ENCODE measurements at places on chromosomes 16 and 17.

DNA sequence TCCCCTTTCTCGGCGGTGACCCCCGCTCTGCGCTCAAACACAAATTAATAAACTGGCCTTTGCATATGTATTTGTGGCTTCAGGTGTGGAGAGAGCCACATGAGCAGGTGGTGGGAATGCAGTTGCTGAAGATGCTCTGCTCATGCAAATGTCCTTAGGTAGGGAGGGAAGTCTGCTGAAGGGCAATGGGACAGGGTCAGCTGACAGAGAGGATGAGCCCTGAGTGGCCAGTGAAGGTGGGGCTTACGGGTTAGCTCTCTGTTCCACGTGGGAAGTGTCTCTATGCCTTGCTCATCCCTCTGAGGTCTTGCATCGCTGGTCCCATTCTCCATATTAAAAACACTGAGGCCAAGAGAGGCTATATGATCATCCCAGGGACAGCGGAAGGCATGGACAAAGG, 74.2 kb upstream of the CCL1 start:
- no peak for DNase-seq

DNA sequence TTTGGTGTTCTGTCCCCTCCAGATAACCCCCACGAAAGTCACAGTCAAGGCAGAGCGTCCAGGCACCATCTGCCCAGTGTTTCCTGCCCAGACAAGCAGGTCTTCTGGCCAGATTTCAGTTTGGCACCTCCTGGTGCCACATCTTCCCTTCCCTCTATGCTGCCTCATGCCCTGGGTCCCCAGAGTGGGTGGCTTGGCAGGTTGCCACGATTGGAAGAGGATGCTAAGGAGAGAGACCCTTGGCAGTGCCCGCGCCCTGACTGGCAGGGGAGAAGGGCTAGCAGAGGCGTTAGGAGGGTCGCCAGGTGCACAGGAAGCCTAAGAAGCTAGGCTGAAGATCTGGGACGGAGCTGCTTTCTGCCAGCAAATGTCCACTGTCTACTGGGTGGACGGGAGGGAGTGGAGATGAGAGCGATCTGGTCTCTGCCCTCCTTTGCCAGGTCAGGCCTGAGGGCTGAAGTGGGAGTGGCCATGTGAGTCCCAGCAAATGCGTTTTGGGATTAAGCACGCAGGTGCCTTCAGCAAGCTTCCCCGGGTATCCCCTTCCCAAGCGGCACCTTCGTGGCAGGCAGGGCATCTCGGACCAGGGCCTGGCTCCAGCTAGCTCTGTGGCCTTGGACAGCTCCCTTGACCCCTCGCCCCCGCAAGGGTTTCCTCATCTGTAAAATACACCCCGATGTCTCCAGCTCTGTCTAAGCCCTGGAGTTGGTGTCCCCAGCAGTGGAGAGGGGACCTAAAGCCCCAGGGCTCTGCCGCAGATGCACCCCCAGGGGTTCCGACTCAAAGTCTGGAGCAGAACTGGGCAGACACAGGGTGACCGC, 13.4 kb upstream of the CD300A start:
- no peak for DNase-seq

GRCh38 chr17:48541036-48541576, 3.8 kb downstream of the HOXB2 start:
- no peak for DNase-seq

DNA sequence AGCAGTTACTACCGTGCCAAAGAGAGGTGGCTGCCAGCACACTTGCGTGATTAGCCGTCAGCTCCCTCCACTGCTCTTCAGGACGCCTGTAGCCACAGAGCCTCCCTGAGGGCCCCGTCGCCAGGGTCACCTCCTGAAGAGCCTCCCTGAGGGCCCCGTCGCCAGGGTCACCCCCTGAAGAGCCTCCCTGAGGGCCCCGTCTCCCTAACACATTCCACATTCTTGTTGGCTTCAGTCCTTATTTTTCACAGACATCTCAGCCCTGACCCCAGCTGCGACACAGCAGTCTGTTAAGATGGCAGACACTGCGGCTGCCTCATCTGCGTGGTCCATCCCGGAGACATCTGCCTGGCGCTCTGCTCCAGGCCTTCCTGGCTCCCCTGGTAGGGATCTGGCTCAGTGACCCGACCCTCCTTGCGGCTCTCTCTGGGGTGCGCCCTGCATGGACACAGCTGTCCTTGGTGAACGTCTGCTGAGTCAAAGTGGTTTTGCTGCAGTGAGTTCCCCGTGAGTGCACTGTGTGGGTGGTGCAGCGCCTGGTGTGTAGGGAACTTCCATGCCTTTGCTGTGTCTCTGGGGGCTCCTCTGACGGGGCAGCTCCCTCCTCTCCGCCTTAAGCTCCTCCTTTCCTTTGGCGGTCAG, 11.4 kb downstream of the ACSF3 start:
- no peak for DNase-seq

DNA sequence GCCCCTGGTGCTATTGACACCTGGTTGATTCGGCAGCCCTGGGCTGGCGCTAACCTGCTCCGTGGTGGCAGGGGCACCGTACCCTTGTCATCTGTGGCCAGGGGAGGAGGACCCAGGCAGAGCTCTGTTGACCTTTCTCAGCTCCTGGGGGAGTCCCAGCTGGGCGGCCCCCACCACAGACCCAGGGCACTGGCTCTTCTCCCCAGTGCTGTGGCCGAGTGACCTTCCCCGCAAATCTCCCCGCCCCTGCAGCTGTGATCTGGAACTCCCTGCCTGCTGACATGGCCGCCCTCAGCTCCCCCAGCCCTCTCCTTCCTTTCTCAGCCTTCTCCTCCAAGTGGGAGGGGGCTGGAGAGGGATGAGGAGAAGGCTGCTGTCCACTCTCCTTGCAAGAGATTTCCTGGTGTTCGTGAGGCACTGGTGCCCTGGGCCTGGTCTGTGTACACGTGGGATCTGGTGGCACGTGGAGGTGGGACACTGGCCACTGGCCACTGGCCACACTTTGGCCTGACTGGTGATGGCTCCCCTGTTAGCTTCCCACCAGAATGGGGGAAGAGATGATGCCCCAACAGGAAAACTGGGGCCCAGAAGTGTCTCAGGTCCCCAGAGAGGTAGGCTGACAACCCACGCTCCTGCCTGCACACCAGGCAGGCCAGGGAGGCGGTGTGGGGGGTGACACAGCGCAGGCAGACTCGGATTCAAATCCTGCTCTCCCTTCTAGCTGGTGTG, 8.2 kb downstream of the FMNL1 start:
- no peak for DNase-seq

DNA sequence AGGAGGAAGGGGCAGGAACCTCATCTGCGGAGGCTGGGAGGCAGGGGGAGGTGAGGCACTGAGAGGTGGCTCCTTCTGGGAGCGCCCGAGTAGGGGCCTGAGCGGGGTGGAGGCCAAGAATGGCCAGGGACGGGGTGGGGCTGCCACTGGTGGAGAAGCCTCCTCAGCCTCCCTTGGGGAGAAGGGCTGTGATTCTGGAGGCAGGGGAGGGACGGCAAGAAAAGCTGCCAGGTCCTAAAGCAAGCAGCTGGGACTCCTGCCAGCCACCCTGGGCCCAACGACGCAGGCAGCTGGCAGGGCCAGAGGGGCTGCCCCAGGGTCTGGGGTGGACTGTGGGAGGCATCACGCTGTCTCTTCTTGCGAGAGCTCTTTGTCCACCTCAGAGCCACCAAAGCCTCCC, 12.7 kb upstream of the MLKL start:
- no peak for DNase-seq

DNA sequence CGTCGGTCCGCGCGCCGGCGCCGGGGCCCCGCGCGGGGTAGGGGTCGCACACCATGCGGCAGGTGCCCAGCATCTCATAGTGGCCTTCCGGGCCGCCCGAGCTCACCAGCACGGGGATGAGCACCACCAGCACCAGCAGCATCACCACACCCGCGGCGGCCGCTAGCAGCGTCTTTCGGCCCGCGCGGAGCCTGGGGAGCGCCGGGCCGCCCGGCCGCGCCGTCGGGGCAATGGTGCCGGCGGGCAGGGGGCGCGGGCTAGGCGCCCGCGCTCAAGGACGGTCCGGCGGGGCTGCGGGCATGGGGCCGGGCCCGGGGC, 237 bp downstream of the C1QL1 start:
- no peak for DNase-seq

DNA sequence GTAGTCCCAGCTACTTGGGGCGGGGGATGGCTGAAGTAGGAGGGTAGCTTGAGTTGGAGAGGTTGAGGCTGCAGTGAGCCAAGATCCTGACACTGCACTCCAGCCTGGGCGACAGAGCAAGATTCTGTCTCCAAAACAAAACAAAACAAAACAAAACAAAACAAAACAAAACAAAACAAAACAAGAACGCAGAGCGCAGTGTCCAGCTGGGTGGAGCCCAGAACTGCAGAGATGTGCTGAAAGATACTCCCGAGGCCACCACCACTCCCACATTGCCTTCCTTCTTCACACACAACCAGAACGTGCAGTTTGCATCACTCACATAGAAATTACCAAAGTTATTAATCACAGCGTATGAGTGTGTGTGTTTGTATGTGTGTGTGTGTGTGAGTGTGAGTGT, 222.9 kb upstream of the ASIC2 start:
- DNase-seq = no peak

DNA sequence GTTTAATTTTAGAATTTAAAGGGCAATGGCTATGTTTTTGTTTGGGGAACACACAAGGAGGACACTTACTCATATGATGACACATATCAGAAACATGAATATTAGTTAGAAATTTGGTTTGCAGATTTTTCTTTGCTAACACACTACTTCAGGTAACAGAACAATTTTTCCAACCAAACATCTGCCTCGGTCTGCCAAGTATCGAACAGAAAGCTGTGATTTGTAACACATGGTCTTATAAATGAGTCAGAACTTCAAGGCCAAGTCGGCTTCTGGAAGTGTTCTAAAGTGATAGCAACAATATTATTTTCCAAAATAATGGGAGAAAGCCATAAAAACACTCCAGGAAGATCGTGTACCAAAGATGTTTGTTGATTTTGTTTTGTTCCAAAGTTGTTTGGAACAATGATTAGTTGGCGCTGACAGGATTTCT, 75.9 kb upstream of the PMFBP1 start:
- DNase-seq = no peak

- no peak for DNase-seq
These were observed 28.6 kb upstream of the TNS4 start for GRCh38 chr17:40529991-40530390.

DNA sequence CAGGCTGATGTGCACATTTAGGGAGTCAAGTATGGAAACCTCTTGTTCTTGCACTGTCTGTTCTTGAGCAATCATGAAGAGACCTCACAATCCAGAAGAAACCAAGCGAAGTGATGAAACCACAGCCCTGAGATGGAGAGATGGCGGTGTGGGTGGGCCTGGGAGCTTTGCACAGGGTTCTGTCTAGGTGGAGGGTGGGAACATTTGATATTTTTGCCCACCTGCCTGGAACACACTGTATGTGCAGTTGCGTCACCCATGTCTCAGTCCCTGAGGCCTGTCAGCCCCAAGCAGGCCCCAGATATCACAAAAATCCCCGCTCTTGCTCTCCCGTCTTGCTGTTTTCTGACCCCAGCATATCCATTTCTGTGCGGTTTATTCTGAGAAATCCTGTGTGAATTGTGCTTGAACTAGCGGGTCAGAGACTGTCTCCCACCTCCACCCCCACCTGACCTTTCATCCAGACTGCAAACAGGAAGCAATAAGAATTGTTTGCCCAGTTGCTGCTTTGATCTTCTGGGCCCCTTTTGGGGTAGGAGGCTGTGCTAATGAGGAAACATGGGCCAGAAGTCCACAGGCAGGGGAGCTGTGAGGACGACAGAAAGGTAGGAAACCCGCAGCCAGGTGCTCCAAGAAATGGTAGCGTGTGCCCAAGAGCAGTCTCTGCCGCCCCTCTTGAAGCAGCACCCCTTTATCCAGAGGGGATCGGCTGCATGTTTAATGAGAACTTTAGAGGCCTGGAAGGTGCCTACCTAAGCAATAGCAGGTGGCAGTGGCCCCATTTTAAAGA, 183.8 kb downstream of the CCDC182 start:
- DNase-seq = no peak

DNA sequence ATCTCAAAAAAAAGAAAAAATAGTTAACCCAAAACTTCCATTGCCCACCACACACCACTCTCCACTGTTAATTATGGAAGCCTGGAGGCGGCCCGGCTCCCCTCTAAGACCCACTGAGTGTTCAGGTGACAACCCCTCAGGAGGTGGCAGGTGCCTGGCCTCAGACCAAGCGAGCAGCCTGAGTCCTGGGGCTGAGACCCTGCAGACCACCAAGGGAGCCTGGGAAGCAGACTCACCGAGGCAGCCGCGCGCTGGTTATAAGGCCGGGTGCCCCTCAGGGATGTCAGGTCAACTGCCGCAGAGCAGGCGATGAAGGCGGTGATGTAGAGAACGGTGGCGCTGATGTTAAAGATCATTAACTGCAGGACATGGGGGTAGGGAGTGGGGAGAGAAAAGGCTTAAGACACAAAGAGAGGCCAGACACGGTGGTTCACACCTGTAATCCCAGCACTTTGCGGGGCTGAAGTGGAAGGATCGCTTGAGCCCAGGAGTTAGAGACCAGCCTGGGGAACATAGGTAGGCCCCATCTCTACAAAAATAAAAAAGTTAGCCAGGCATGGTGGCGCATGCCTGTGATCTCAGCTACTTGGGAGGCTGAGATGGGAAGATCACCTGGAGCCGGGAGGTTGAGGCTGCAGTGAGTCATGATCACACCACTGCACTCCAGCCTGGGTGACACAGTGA, 13.3 kb downstream of the ARL2BP start:
- DNase-seq = no peak

GRCh38 chr16:64287655-64288528, 834.0 kb downstream of the CDH11 start:
- DNase-seq = no peak

DNA sequence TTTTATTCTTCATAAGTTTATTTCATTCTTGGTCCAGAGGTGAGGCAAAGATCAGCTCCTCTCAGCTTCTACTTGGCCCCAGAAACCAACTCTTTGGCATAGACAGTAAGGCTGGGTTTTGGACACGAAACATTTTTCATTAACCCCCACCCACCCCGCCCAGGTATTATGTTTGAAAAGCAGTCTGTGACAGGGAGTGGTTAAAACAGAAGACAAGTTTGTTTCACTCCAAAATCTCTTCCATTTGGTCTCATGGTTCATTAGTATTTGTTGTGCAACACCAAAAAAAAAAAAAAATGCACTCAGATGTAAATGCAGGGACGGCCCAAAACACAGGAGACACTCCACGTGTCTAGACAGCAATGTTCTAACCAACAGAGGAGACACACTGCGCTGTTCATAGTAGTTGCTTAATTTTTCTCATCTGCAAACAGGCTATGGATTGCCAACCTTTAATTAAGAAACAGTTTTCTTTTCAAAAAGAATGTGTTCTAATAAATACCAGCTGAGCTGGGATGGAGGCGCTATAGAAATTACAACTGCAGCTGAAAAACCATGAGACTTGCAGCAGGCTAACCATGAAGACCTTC, 39.8 kb upstream of the MMP2 start:
- DNase-seq = no peak

GRCh38 chr17:1182811-1183170, 3.0 kb upstream of the ABR start:
- DNase-seq = no peak

GRCh38 chr16:12162151-12162985, 185.8 kb downstream of the SNX29 start:
- DNase-seq = no peak
